ENCODE measurements at places on chromosomes 1 and 21.

DNA sequence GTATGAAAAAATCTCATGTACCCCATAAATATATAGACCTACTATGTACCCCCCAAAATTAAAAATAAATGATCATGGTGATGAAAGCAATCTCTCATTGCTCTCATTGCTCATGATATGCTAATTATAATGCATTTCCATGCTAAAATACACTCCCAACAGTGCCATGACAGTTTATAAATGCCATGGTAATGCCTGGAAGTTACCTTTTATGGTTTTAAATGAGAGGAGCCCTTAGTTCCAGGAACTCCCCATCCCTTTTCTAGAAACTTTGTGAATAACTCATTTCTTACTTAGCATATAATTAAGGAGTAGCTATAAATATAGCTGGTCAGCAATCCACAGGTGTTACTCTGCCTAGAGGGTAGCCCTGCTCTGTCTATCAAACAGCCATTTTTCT lies 166.1 kb upstream of the RGS18 start:
- DNase-seq: no peak

DNA sequence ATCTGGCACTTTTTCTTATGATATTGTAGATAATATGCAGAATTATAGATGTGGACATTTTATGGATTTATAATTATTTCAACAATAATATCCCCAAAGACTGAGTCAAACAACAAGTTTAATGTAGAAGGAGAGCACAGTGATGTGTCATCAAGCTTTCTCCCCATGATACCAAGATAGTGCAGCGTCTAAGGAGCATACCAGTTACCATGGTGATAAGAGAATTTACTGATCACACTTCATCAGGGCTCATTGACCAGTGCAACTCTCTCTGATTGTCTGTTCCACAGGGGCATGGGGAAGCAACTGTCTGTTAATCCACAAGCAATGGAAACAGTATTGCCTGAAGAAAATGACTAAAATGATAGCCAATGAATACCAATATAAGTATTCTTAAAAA lies 209.6 kb upstream of the DPYD start:
- DNase-seq: no peak

DNA sequence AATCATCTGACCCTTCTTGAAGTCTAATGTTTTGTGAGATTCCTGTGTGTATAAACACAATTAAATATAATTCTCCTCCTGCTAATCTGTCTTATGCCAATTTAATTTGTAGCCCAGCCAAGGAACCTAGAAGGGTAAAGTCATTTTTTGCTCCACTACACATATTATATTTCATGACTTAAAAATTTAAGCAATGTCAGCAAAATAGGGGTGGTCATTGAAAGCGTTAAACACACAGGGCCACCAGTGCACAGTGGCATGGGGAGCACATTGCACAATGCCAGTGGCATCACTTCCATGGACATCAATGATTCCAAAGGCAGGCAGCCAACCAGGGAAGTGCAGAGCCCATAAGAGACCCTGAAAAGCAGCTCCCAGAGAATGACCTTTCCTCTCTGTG lies 166.1 kb downstream of the AJAP1 start:
- DNase-seq: no peak

GRCh38 chr1:171433451-171433850 lies 51.9 kb upstream of the PRRC2C start:
- no peak for DNase-seq

- no peak for DNase-seq
These were observed 215.3 kb upstream of the NFIA start for GRCh38 chr1:60866917-60867531.

DNA sequence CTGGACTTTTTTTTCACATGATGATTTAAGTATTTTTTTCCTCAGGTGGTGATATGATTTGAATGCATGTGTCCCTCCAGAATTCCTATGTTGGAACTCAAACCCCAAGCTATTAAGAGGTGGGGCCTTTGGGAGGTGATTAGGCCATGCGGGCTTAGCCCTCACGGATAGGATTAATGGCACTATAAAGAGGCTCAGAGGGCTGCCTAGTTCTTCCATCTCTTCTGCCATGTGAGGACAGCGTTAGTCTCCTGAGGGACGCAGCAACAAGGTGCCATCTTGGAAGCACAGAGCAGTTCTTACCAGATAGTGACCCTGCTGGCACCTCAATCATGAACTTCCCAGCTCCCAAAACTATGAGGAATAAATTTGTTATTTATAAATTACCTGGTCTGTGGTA lies 18.3 kb upstream of the RBBP5 start:
- DNase-seq: no peak

DNA sequence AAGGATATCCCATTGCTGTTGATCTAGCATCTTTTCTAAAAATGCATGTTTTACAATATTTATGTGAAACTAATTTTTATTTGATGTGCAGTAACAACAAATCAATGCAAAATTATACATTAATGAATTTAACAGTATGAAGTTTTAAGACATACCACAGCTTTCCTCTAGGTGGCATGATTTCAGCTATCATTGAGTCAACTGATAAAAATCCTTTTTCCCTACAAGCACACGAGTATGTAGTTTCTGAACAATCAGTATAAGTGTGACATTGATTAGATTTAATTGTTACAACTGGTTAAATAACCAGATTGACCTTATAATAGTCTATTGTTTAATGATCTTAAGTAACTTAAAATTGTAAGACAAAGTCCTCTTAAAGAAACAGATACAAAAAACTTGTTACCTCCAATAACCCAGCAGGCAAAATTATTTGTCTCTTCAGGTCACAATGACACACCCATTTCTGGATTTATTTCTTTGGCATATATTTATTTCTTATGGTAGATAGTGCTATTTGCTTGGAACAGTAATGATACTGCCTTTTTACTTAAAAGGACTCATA lies 5.8 kb upstream of the TGFB2 start:
- DNase-seq: no peak

- DNase-seq: no peak
These were observed 123.0 kb upstream of the IGSF21 start for GRCh38 chr1:17984583-17984982.

DNA sequence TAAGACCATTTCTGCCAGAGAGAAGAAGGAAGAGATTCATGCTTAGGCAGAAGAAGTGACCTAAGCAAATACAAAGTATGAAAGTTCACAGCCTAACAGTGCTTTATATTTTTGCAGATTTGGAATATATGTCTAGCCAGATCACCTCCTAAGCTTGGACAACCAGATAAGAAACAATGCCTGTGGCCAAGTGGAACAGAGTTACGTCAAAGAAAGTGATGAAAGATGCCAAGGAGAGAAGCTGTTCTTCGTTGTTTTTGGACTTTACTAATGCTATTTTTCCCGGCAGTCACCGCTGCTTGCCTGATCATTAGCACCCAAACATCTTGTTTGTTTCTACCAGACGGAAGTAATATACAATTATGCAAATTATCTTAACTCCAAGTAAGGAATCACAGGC lies 489.2 kb upstream of the C1orf87 start:
- DNase-seq: no peak

DNA sequence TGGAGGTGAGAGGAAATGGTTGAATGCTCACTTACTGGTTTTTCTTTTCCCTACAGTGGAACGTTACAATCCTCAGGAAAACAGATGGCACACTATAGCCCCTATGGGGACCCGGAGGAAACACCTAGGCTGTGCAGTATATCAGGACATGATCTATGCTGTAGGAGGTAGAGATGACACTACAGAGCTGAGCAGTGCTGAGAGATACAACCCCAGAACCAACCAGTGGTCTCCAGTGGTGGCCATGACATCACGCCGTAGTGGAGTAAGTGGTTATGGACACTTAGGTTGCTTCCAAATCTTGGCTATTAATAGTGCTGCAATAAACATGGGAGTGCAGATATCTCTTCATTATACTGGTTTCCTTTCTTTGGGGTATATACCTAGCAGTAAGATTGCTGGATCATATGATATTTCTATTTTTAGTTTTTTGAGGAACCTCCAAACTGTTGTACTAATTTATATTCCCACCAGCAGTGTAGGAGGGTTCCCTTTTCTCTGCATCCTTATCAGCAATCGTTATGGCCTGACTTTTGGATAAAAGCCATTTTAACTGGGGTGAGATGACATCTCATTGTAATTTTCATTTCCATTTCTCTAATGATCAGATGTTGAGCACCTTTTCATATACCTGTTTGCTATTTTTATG lies 48.8 kb upstream of the DARS2 start:
- no peak for DNase-seq

DNA sequence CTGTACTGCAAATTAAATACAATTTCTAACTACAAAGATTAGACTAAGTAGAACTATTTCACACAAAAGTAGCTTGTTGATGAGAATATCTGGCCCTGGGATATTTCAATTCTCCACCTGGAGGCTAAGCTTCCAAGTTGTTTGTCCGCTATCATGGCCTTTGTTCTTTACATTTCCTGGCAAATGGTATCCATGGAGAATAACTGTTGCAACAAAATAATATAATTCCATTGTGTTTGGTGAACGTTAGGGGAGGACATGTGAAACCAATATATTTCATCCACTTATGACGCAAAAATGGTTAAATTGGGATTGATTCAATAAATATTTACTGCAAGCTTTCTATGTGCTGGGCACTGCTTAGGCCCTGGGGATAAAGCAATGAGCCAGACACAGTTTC lies 565.4 kb downstream of the PTPRC start:
- DNase-seq: no peak

DNA sequence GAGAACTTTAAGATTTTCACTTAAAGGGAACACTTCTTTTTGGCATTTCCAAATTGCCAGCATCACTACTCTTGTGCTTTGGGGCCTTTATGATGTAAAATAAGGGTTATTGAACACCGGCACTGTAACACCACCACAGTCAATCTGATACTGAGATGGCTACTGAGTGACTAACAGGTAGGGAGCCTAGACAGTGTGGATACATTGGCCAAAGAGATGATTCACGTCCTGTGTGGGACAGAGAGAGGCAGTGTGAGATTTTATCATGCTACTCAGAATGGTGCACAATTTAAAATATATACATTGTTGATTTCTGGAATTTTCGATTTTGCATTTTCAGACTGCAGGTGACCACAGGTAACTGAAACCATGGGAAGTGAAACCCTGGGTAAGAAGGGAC lies 261.6 kb downstream of the SPATA17 start:
- no peak for DNase-seq

GRCh38 chr1:214271174-214271858 lies 9.6 kb upstream of the SMYD2 start:
- DNase-seq: no peak

DNA sequence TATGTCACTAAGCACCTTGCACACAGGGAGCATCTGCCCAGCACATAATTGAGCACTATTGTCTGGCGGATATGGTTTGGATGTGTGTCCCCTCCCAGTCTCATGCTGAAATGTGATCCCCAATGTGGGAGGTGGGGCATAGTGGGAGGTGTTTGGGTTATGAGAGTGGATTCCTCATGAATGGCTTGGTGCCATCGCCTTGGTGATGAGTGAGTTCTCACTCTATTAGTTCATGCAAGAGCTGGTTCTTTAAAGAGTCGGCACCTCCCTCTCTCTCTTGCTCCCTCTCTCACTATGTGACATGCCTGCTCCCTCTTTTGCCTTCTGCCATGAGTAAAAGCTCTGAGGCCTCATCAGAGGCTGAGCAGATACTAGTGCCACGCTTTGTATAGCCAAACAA lies 9.5 kb downstream of the CTSK start:
- no peak for DNase-seq

DNA sequence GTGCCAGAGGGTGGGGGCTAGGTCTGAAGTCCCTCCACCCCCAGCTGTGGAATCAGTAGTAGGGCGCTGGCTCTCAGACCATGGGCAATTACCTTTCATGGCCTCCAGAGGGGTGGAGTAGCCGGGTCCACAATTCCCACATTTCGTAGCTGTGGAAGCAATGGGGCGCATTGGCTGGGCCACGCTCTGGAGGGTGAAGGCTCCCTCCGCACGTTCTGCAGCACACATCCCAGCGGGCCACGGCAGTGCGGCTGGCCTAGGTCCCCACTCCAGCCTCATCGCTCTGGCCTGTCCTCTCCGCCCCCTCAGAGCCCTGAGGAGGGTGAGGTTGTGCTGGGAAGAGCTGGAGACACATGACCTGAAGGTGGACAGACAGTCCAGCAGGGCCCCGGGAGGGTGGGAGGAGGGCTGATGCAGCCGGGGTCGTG lies 2.9 kb downstream of the SELENBP1 start:
- no peak for DNase-seq

- DNase-seq: no peak
These were observed 43.5 kb upstream of the ADARB1 start for GRCh38 chr21:45030682-45031570.

DNA sequence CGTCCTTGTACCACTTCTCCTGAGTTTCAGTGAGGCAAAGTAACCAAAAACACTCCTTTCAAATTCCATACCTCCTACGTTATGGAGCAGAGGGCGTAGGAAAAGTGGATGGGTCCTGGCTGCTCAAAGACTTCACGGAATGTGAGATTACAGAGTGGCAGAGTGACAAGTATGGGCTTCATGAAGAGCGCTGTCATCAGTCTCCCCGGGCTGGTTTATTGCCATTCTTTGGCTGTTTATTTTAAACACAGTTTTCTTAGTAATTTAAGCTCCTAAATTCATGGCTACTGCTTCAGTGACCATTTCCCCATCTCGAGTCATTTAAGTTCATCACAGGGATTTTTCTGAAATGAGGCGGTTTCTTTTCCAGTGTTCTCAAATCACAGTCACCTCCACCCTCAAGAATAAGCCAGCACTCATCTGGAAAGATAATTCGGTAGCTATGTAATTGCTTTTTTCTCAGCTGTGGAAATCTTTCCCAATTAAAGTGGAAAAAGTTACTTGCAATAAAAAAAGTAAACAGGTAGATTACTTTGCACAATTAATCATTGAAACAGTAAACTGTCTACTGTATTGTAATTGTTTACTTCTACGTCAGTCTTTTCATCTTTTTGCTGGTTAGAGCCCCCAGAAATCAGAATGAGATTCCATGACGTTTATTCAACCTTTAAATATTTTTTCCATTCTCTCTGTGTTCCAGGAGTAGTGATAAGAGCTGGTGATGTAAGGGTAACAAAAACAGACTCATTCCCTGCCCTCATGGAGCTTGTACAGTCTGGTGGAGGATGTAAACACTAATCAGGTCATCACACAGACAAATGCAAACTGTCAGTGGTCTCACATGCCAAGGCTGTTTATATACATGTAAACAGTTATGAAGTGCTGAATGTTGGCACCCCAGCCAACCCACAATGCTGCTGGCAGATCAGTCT lies 3.0 kb upstream of the SMYD2 start:
- no peak for DNase-seq

DNA sequence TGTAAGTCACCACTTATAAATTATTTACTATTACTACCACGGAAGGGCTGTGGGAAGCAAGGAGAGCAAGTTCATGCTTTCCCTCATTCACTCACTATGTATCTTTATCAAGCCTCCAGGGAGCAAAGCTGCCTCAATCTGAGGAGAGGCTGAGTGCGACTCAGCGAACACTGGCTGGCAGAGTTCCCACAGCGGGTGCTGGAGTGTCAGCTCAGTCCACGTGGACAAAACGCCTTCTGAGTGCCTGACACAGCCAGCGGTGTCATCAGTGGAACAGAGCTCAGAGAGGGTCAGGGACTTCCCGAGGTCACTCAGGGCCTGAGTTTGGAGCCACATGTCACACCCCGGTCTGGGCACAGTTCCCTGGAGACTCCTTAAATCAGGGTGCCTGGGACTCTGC lies 16.9 kb downstream of the MATN1 start:
- no peak for DNase-seq

- no peak for DNase-seq
These were observed 116.6 kb downstream of the HS2ST1 start for GRCh38 chr1:87030740-87031690.

Data from stimulated activated CD8-positive, alpha-beta memory T cell treated with anti-CD3 and anti-CD28 coated beads, Interleukin-2, amount 100 ng/mL, for 1 hour (primary cell).